ENCODE measurements at places on chromosomes 4 and X.

GRCh38 chrX:7637066-7637465 is 205.9 kb upstream of the VCX start:
- no peak for DNase-seq

DNA sequence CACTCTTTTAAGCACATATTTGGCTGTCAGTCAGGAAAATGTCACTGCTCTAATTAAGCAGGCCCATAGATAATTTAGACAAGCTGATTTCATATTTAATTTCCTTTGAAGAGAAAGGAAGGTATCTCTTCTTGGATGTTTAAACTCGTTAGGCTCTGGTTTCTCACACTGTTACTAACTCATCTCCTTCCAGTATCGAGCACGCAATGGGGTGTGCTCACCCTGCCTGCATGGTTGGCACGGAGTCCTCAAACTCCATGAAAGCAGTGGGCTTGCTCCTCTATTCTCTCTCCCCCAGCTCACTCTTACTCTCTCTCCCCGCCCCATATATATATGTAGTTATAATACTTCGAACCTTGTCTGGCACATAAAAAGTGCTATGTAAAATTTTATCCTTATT is 76.9 kb downstream of the EGF start:
- DNase-seq = no peak

GRCh38 chr4:147981305-147981704 is 249.4 kb downstream of the ARHGAP10 start:
- no peak for DNase-seq

- no peak for DNase-seq
Observed at GRCh38 chrX:70134116-70134477, 850 bp downstream of the IGBP1 start.

DNA sequence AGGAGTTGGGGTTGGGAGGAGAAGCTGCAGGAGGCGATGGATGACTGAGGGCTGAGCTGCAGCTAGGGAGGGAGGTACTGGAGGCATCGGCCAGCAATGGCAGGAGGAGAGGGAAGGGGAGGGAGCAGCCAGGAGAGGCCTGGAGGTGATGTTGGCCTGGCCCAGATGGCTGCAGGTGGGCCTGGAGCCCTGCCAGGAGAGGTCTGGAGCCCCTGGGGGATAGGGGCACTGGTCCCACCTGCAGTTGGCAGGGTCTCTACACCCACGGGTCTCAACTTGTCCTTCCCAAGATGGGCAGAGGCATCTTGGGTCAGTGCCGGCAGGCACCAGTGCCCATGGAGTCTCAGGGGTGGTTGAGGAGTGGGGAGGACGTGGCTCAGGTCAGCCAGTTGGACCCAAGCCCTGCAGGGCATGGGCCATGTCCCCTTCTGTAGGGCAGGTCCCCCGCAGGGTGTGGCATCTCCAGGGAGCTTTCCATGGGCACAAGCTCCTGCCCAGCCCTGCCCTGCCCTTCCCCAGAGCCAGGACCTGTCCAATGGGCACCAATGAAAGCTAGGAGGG is 2.7 kb upstream of the MXD4 start:
- no peak for DNase-seq

DNA sequence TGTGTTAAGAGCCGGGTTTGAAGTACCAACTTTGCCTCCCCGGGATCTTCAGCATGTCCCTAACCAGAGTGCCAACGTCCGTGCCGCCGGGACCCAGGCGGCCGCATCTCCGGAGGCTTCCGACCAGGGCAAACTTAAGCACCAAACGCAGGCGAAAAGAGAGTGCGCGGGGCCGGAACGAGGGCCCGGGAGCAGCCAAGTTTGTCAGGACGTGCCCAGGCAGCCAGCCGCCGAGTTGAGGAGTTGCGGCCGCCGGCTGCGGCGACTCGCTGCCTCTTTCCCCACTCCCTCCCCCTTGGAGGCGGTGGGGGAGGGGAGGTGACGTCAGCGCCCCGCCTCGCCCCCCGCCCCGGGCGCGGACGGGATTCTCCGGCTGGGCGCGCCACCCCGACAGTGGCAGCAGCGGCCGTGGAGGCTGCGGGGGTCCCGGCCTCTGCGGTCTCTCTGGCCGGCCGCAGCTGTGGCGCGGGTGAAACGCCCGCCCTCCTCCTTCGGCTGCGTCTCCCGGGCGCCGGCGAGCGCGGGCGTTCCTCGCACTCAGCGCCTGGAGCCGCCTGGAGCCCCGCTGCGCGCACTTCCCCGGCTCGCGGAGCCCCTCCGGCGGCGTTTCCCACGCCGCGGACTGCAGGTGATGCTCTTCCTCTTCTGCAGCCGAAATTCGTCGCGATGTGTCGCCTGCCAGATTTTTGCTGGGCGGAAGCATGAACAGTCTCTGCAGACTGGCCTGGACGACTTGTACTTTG is 2.9 kb upstream of the FAT1 start:
- no peak for DNase-seq

GRCh38 chrX:151396042-151396824 is 773 bp upstream of the VMA21 start:
- DNase-seq = peak; percentile 35

GRCh38 chrX:11319806-11320520 is 26.8 kb downstream of the AMELX start:
- no peak for DNase-seq

DNA sequence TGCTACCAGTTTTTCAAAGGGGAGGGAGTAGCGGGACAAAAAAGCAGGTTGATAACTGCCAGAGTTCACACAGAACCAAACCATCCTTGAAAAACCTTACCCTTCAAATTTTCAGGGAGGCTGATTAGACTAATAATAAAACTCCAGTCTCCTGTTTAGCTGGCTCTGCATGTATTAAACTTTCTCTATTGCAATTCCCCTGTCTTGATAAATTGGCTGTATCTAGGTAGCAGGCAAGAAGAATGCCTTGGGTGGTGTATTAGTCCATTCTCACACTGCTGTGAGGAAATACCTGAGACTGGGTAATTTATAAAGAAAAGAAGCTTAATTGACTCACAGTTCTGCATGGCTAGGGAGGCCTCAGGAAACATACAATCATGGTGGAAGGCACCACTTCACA is 18.1 kb upstream of the PLP1 start:
- DNase-seq = no peak

GRCh38 chrX:103503163-103503852 is 16.0 kb downstream of the RAB40A start:
- no peak for DNase-seq

GRCh38 chr4:182885022-182885737 is 32.0 kb downstream of the DCTD start:
- no peak for DNase-seq

- DNase-seq = no peak
Observed at GRCh38 chrX:21412029-21412428, 37.8 kb downstream of the CNKSR2 start.

GRCh38 chr4:27790911-27791310 is 930.3 kb downstream of the STIM2 start:
- no peak for DNase-seq

DNA sequence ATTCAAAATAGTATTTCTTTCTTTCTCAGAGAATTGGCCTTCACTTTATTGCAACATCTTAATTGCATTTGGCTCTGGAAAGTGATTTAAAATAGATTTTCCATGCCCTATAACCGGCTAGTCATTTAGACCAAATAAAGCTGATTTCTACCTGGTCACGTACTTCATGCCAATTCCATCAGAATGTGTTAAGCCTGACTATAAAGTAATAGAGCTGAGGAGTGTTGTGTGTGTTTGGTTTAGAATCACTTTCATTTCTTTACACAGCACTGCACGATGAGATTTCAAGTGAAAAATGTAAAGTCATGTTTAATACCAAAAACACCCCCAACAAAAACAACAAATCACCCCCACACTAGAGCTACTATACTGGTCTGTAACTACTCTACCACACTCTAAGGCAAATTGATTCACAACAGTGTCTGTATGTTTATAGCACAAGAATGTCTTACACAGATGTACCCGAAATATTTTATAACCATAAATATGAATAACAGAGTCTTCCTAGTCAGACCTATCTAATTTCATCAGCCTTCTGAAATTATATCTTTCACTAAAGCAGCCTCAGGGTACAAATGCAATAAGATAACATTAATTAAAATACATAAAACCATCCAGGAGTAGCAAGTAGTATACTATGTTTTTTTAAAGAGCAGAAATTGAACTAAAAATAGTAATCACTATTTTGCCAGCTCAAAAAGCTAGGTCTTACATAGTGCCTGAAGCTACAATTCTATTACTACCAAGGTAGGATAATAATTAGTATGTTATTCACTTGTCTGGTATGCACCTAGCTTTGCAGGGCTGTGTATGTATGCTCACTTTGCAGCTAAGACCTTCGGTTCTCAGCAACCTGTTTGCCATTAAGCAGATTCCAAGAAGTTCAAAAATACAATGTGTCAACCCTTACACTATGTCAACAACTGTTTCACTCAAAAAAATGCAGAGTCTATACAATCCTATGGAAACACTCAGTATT is 28.4 kb downstream of the APBB2 start:
- no peak for DNase-seq

GRCh38 chrX:150627957-150628356 is 59.5 kb downstream of the MTM1 start:
- DNase-seq = no peak

GRCh38 chr4:162682651-162683050 is 484.0 kb downstream of the NAF1 start:
- DNase-seq = no peak

DNA sequence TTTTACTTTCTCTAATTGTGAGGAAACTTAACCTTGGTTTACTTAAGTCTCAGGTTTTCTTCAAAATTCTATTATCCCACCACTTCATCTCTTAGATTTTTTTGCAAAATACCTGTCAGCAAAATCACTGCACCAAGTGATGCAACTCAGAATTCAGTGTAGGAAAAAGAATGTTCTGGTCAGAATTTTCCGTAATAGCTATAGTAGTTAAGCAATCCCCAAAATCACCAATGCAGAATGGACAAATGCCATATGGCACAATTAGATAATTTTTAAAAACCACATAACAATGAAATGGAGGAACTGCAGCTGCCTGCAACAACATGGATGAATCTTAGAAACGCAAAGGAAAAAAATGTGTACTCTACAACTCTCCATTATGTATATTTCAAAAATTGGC is 373.1 kb downstream of the NAF1 start:
- DNase-seq = no peak

DNA sequence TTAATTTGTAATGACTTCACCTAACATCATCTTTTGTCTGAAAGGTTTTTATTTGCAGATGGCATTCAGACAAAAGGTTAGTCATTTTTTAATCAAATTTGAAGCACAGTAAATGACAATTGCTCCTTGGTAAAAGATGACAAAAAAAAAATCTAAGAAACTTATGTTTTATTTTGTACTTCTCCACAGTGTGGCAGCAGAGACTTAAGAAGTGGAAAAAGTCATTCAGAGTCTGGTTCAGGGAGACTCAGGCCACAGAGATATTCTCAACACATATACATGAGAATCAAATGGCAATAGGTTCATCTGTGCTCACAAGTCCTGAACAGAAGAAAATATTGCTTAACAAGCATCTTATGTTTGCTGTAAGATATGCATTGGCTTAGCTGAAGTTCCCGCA is 436.2 kb downstream of the KCNIP4 start:
- DNase-seq = no peak

DNA sequence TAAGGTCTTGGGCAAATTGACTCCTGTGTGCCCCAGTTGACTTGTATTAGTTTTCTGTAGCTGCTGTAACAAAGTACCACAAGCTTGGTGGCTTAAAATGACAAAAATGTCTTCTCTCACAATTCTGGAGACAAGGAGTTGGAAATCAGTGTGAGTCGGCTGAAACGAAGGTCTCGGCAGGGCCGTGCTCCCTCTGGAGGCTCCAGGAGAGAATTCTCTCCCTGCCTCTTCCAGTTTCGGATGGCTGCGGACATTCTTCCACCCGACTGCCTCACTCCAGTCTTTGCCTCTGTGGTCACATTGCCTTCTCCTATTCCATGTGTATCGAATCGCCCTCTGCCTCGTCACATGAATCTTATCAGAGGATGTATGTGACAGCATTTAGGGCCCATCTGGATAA is 66.0 kb upstream of the PHOX2B start:
- DNase-seq = no peak

- DNase-seq = no peak
Observed at GRCh38 chr4:6283282-6283681, 13.6 kb downstream of the WFS1 start.

- no peak for DNase-seq
Observed at GRCh38 chr4:6033381-6033780, 15.2 kb upstream of the C4orf50 start.

DNA sequence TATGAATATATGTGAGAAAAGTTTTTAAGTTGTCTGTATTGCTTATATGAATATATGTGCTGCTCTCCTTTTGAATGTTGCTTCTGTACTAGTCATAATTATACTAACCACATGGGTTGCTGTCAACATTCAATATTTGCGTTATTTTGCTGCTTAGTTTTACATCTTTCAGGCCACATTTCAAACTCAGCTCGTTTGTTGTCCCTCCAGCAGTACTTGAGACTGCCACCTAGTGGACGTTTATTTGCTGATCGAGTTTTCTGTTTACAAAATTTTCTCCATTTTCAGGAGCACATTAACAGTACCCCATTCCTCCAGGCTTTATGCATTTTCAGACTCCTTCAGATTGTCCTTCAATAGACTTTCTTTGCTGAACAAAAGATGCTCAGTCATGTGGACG is 75.8 kb downstream of the NUDT11 start:
- peak; percentile 6 for DNase-seq

GRCh38 chrX:105744946-105745345 is 77.4 kb upstream of the NRK start:
- DNase-seq = no peak

DNA sequence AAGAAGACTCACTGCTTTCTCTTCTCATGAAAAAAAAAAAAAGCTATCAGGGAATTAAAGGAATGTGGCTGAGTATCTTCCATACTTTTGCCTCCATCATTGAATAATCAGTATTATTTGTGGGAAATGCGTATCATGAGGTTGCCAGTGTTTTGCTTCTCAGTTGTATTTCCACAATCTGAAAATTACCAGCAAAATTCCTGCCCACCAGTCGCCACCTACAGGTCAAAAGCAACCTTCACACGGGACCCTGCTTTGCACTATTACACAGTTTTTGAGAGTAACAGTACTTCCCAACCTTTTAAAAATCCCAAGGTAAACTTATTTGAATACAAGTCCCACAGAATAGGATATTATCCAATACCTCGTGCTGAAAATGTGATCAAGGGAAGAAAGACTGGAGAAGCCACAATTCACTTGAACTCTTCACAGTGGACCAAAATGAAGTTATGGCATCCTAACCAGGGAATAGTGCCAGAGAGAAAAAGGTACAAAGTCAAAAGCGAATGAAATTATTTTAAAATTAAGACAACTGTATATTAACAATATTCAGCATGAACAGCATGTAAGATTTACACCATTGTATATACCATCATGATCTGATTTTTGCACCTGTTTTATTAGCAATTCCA is 30.4 kb downstream of the PGRMC1 start:
- DNase-seq = peak; percentile 6

GRCh38 chr4:98540803-98541202 is 117.6 kb downstream of the TSPAN5 start:
- DNase-seq = no peak

- DNase-seq = peak; percentile 58
Observed at GRCh38 chr4:123398853-123399626, 2.4 kb downstream of the SPRY1 start.

GRCh38 chr4:151983854-151984253 is 223.0 kb upstream of the GATB start:
- no peak for DNase-seq
